ENCODE measurements at places on chromosomes 5 and 9.

- DNase-seq, result peak; percentile 11
Measured at GRCh38 chr5:112857866-112858265, 3.2 kb upstream of the SRP19 start.

DNA sequence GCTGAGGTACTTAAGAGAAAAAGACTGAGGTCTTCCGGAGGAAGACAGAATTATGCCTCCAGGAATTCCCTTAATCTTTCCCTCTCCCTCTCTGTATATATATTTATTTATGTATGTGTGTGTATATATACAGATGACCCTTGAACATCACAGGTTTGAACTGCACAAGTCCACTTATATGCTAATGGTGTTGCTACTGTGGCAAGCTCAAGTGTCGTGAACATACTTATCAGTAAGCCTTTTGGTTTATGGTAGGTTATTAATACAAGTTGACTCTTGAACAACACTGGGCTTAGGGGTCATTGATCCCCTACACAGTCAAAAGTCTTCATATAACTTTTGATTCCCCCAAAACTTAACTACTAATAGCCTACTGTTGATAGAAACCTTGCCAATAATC lies 106.8 kb downstream of the NUDT12 start:
- no peak for DNase-seq

GRCh38 chr5:34624691-34625090 lies 31.4 kb upstream of the RAI14 start:
- no peak for DNase-seq

GRCh38 chr5:1156033-1156753 lies 44.3 kb upstream of the SLC12A7 start:
- DNase-seq, result no peak

- DNase-seq, result no peak
Measured at GRCh38 chr9:134971196-134971595, 53.5 kb upstream of the FCN1 start.

DNA sequence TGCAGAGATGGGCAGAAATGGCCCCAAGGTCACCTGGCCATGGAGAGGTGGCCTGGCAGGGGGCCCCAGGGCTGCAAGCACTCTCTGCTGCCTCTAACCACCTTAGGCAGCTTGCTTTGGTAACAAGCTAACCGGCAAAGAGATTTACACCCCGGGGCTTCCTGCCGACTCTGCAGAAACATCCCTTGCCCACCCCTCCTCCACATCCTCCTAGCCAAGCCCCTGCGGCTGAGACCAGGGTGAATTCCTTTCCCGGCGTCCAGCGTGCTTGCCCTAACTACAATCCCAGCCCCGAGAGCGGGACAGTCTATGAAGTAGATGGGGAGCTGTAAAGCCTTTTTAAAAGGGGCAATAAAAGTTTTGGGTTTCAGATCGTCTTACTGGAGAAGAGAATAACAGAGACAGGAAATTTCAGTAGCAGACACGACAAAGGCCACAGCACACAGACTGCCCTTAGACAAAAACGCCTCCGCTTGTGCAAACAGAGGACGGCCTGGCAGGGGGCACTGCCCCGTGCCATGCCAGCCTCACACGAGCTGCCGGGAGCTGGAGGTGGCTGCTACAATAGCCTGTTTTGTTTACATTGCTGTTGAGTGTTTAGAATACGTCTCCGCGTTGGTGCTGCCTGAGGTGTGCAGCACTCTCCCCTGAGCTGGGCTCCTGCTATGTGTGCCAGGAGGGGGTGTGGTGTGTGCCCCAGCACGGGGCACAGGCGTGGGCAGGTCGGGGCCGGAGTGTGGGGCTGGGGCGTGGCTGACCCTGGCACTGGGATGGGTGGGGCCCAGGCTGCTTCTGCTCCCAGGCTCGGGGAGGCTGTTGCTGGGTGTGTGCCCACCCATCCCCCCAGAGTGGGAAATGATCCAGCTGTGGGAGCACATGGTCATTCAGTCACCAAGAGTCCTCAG lies 15.3 kb downstream of the MYMK start:
- no peak for DNase-seq

DNA sequence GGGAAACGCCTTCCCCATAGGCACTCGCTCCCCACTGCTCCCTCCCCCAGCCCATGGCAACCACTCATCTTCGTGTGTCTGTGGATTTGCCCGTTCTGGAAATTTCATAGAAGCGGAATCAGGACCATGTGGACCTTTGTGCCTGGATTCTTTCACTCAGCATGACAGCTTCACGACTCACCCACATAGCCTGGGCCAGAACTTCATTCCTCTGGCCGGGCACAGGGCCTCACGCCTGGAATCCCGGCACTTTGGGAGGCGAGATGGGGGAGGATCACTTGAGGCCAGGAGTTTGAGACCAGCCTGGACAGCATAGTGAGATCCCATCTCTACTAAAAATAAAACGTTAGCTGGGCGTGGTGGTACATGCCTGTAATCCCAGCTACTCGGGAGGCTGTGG lies 12.1 kb upstream of the DIPK1B start:
- peak; percentile 61 for DNase-seq

GRCh38 chr5:176466245-176466871 lies 18.2 kb downstream of the FAF2 start:
- peak; percentile 95 for DNase-seq

GRCh38 chr5:173594061-173594460 lies 22.4 kb downstream of the BOD1 start:
- DNase-seq, result no peak

- peak; percentile 39 for DNase-seq
Measured at GRCh38 chr5:80711938-80712337, 57.2 kb upstream of the DHFR start.

DNA sequence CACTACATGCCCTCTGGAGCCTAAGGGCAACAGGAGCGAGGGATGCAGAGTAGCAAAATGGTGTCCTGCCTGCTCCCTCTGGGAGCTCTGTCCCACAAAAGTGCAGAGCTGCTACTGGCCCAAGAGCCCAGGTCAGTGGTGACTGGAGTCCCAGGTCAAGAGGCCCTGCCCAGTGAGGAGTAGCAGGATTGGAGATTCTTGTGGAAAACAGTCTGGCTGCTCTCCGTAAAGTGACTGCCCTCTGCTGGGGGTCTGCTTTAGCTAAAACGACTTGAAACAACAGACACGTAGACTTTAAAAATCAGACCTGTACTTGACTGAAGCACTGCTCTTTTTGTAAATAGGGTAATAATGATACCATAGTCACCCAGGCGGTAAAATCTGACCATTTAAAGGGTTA lies 917.0 kb downstream of the MAT2B start:
- DNase-seq, result peak; percentile 54

DNA sequence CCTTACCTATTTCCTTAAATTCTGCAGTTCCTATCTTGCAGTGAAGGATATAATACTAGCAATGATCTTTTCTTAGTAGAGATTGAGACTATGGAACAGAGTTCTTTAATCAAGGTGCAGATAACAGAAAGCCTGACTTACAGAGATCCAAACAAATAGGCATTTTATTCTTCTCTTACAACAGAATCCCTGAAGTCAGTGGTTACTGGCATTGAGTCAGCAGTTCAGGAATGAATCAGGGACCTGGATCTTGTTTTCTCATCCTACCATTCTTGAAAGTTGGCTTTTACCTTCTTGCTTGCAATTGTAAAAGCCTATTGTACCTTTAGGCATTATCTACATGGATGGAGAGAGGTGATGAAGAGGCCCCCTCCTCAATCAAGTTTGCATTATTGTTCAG lies 47.5 kb upstream of the TLE4 start:
- peak; percentile 40 for DNase-seq

- DNase-seq, result peak; percentile 92
Measured at GRCh38 chr5:100667161-100667630, 132.0 kb downstream of the FAM174A start.

DNA sequence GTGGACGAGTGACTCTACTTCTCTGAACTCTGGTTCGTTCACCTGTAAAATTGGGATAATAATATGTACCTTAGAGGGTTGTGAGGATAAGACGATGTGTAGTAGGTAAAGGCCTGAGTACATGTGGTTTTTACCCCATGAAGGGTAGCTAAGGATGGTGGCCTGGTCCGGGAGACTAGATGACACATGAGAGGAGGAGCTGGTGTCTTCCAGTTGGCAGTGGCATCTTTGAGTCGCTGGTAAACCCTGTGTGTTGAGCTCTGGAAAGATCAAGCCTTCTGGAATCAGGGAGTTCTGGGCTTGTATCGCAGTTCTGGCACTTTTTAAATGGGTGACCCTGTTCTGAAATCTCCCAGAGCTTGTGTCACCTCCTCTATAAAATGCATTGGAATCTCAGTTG lies 166.4 kb upstream of the ZNF618 start:
- DNase-seq, result no peak

Measured in amniotic epithelial cell (primary cell).